ENCODE measurements at places on chromosomes 3 and 15.

- DNase-seq = no peak
These were observed 106.8 kb upstream of the PRR23C start for GRCh38 chr3:139151530-139151929.

DNA sequence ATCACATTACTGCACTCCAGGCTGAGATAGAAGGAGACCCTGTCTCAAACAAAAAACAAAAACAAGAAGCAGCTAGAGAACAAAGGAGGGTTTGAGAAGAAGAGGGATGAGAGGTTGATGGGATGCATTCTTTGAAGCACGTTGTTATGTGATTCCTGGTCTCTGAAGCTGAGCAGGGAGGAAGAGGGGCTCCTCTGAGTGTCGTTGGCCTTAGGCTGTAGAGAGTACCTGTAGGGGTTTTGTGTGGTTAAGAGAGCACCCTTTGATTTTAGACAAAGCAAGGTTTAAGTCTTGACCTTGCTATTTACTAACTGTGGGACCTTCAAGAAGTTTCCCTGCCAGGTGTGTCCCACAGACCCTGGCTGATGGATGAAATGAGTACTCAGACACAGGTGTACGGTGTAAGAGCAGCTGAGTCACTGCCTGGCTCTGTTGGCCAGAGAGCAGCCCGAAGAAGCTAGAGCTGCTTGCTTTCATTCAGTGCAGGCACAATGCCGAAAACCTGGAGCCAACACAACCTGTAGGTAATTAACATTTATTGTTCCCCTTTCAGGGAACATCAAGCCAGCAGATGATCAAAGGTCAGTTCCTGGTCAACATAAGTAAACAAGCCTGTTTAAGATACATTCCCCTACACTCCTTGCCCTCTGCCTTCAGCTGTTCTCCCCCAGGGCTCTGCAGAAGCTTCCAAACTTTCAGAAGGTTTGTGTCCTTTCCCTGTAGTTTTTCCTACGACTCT is 67.2 kb downstream of the LRRK1 start:
- DNase-seq = peak; percentile 37

- peak; percentile 23 for DNase-seq
These were observed 927 bp downstream of the CHDH start for GRCh38 chr3:53845103-53845880.

DNA sequence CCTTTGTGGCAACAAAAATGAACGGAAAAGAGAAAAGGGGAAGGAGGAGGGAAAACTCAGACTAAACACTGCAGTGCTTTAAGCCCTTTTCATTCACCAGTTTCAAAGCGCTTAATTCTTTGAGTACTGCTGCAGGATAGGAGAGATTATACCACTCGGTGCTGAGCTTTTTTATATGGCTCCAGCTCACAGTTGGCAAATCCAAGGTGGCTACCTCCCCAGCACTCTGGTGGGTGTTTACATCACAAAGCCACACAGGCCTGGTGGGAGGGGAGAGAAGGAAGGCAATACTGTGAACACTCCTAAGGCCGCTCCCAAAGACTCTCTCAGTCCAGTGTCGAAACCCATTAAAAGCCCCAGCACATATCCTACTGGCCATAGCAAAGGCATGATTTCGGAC is 191.4 kb downstream of the STT3B start:
- no peak for DNase-seq

GRCh38 chr15:94600505-94600904 is 369.1 kb downstream of the MCTP2 start:
- DNase-seq = no peak

- DNase-seq = no peak
These were observed 752.3 kb downstream of the NR2F2 start for GRCh38 chr15:97082830-97083229.

- no peak for DNase-seq
These were observed 203.9 kb downstream of the PTPRG start for GRCh38 chr3:61765157-61765876.

GRCh38 chr3:113226491-113226890 is 15.1 kb downstream of the BOC start:
- no peak for DNase-seq

DNA sequence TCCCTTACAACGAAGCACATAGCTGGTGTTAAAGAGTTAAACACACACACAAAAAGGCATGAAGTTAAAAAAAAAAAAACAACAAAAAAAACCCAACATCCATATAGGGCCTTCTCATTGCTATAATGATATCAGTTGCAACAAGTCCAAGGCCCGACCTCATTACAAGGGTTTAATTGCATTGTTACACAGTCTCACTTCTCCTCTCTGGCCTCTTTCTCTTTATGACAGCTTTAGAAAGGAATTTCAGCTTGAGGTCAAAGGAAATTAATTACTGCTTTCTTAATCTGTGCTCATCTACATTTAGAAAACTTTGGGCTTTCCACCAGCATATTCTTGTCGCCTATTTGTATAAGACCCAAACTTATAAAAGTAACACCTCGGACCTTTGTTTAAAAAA is 342.1 kb downstream of the NR2F2 start:
- no peak for DNase-seq

DNA sequence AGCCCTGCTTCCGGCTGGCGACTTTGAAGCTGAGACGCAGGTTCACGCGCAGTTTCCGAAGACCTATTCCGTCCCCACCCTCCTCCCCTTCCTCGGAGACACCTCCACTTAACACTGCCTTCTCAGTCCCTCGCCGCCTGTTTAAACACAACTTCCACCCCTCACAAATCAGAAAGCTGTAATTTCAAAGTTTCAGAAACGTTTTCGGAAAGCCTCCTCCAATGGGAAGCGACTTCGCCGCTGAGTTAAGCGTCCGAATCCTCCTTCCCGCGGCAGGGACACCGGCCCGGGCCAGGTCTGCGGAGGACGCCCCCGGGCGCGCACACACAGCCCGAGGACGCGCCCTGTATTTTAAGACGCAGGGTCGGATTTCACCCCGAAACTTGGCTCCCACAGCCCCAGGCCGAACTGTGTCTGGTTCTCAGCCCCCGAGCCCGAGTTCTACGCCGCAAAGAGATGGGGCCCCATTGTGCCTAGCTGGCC is 559 bp upstream of the LRRN1 start:
- DNase-seq = no peak

- no peak for DNase-seq
These were observed 13.7 kb upstream of the GRIP2 start for GRCh38 chr3:14553871-14554270.

GRCh38 chr3:131356006-131356595 is 25.5 kb upstream of the NUDT16 start:
- DNase-seq = peak; percentile 93

DNA sequence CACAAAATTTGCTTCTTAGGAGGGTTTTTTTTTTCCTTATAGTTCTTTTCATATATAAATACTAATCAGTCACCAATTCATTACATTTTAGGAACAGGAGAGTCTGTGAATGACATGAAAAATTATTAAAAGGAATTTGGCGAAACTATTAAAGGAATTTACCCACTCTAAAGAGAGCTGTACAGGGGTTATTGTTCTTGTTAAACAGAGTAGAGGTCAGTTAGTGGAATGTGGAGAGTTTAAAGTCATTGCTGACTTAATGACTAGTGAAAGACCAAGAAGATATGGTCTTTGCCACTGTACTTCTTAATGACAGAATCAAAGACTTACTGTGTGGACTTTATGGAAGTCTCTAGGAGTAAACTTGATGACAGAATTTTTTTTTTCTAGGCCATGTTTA is 333.6 kb upstream of the C2CD4B start:
- no peak for DNase-seq

DNA sequence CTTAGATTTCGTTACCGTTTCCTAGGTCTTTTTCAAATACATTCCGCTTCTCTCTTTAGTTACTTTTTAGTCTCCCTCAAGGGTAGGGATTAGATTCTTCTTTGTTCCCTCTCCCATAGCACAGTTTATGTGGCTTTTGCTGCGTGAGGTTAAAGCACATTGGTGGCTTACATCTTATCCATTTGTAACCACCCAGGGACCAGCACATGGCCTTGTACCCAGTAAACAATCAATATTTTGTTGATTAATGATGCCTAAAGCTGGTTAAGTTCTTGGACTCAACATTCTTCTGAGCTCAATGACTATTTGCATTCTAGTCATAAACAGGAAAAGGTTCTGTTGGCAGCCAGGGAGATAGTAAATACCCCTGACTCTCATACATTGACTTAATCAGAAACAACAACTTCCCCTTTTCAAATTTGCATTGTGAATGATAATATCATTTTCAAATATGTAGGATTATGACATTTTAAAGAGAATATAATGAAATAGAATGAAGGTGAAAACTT is 60.2 kb downstream of the CACNA1D start:
- no peak for DNase-seq

GRCh38 chr3:55283441-55283925 is 203.6 kb downstream of the WNT5A start:
- no peak for DNase-seq

DNA sequence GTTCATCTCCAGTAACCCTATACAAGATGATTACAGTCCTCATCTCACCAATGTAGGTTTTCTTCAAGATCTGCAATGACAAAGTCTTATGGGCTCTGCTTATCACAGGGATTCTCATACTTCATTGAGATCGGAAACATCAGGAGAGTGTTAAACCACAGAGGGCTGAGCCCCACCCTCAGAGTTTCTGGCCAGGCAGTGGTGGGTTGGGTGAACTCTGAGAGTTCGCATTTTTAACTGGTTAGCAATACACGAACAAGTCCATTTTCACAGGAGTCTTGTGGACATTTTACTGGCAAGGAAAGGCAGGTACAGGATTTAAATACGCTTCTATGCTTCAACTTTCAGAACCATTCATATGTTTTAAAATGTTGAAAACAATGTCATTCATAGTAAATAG is 366.7 kb upstream of the ROBO2 start:
- no peak for DNase-seq

DNA sequence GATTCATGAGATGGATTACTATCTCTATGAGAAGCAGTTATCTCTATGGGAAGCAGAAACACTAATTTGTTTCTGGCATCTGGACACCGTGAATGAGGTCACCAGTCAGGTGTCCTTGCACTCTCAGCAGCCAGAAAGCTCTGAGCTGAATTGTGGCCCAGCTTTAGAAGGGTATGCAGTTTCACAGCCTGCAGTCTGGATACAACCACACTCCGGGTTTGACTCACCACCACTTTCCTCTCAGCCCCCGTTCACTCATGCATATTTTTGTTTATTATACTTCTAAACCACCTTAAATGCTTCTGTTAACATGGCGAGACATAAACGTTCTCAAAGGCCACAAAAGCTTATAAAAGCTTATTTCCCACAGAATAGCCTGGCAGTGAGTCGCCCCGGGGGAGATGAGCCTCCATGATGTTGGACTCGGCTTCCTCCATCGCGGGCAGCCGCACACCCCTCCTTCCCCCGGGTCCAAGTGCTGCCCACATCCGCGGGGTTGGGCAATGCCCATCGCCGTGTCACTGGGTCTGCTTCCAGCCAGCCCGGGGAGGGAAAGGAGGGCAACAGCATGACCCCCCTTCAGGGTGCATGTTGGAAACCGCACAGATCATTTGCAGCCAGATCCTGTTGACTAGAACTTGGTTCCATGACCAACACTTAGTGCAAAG is 16.8 kb upstream of the SLC41A3 start:
- DNase-seq = no peak

- no peak for DNase-seq
These were observed 12.9 kb upstream of the CPNE9 start for GRCh38 chr3:9690451-9691450.

GRCh38 chr15:70717237-70717793 is 46.0 kb downstream of the UACA start:
- no peak for DNase-seq

GRCh38 chr15:80619680-80620079 is 75.4 kb upstream of the ABHD17C start:
- peak; percentile 36 for DNase-seq

- DNase-seq = no peak
These were observed at the start of gene TMC3 for GRCh38 chr15:81373775-81374395. TMC3 (minus strand) TSS chr15:81374213; CDS start chr15:81374077, 136 bp downstream.

GRCh38 chr15:48925714-48926223 is 38.0 kb downstream of the SHC4 start:
- peak; percentile 95 for DNase-seq

- peak; percentile 43 for DNase-seq
These were observed 10.9 kb downstream of the GPR87 start for GRCh38 chr3:151305775-151306151.

GRCh38 chr15:50501815-50502214 is 44.7 kb downstream of the USP50 start:
- no peak for DNase-seq

DNA sequence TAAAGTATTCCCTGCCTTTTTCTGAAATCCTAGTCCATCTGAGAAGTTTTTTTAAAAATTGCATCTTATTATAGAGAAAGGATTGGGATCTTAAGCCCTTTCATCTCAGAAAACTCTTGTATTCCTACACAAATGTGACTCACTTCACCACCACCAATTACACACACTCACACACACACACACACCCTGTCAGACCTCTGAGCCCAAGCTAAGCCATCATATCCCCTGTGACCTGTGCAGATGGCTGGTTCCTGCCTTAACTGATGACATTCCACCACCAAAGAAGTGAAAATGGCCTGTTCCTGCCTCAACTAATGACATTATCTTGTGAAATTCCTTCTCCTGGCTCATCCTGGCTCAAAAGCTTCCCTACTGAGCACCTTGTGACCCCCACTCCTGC is 1181.9 kb downstream of the ROBO2 start:
- peak; percentile 12 for DNase-seq

GRCh38 chr15:74396445-74397238 is 29.2 kb upstream of the CYP11A1 start:
- DNase-seq = peak; percentile 84

GRCh38 chr3:108130701-108131474 is 40.1 kb upstream of the CD47 start:
- peak; percentile 90 for DNase-seq

DNA sequence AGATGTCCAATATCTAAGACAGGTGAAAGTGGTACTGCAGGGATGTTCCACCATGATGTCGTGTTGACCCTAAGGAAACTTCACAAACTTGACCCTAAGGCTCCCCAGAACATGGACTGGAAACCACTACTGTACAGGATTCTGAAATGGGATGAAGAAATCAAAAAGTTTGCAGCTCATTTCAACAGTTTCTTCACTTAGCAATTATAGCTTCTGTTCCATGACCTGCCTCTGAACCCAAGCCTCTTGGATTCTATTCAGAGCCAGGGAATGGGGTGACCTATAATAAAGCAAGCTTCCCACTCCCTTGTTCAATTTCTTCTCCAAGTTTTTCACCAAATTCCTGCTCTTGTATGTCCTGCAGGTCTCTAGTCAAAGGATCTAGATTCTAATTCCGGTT is 40.7 kb downstream of the DUT start:
- DNase-seq = no peak

DNA sequence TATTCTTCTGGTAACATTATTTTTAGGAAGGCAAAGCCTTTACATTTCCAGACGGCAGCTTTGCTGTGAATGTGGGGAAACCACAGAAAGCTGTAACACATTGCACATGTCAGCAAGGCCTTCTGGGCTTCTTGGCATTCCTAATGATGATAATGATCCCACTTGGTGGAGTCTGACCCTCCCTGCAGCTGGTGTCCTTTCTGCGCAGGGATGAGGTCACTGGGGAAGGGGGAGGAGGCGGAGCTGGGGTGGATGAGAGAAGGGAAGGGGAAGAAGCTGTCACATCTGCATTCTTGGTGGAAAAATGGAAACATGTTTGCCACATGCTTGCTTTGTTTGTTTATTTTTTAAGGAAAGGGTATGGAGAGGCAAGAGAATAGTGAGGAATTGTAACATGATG is 68.6 kb downstream of the FILIP1L start:
- peak; percentile 98 for DNase-seq

- DNase-seq = peak; percentile 68
These were observed 848 bp downstream of the SYNM start for GRCh38 chr15:99105514-99106341.

Measured in foreskin fibroblast (primary cell).